ENCODE measurements at places on chromosomes 4 and X.

DNA sequence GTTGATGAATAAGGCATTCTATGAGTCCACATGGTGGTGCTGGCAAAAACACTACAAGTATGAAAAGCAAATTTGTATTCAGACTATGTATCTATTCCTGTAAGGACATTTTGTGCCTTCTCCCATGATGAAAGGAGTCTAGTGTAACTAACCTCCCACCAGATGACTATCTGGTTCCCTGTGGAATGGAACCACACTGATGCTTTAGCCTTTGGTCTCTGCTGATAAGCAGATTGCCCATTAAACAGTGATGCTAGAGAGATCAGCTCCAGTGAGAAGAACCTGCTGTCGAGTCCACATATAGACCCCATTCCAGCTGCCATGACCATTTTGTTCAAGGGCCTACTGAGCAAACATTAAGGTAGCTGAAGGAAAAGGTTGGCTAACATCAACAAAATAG is 10.5 kb upstream of the THOC2 start:
- no peak for DNase-seq

DNA sequence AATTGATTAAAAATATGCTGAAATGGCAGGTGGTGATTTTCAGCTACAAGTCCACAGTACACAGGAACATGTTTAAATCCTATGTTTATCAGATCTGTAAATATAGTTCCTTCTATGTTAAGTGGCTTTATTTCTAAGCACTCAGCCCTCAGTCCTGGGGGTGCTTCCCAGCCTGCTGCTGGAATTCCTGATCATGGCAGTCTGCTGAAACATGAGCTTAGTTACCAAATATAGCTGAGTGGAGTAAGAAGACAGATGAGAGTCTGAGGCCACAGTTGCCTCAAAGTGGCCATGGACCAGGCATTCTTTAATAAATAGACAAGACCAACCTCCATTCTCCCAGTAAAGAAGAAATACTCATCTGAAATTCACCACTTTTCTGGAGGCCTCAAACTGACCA is 17.1 kb upstream of the DDX60 start:
- no peak for DNase-seq

DNA sequence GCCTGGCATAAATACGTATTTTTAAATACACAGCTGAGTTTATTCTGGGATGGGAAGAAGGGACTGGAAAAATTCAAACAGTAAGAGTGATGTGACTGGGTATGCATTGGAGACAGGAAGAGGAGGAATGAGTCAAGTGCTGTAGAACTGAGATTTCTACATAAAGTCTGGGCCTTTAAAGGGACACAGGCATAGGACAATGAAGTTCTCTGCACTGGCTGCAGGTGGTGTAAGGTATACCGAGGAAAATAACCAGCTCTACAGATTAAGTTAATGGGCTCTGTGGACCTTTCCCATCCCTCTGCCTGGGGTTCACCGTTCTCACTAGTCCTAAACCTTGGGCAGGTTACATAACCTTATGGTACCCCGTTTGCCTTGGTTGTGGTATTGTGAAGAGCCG is 68.7 kb downstream of the DHX15 start:
- no peak for DNase-seq

- peak; percentile 12 for DNase-seq
Measured at GRCh38 chrX:132489578-132490419, 961 bp upstream of the MBNL3 start.

- no peak for DNase-seq
Measured at GRCh38 chr4:73133784-73134183, 64.3 kb upstream of the COX18 start.

- no peak for DNase-seq
Measured at GRCh38 chrX:23066588-23067281, 67.0 kb downstream of the DDX53 start.

DNA sequence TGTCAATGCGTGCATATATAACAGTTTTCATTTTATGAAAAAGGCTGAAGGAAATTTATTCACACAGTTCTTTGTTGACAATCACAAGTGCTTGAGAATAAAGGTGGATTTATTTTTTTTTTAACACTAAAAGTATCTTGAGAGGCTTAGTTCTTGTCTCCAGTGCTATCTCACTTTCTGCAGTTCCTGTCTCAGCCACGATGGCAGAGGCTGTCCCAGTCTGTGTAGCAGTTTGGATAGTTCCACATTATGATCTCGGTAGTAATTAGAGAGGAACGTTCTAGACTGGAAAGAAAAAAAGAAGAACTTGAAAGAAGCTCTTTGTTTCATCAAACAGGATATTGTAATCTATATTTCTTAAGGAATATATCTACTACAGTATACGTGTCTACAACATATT is 229.0 kb downstream of the UGT8 start:
- DNase-seq, result no peak

GRCh38 chr4:143017210-143017609 is 167.5 kb upstream of the USP38 start:
- no peak for DNase-seq

GRCh38 chrX:335758-336155 is 17.2 kb upstream of the GTPBP6 start:
- DNase-seq, result no peak

DNA sequence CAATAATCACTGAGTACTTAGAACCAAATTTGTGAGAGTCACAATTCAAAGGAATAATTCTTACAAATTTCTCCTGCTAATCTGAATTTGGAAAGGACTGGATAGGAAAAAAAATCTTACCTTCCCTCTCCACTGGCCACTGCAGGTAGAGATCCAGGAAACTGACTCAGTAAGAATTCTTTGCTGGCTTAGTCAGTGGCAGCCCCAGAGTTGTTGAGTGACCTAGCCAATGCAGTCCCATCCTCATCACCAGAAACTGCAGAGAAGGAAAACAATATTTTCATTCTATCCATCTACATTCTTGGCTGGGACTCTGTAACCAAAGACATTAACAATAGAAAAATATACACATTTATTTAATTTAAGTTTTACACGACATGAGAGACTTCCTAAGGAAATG is 572.0 kb downstream of the ADGRL3 start:
- no peak for DNase-seq

DNA sequence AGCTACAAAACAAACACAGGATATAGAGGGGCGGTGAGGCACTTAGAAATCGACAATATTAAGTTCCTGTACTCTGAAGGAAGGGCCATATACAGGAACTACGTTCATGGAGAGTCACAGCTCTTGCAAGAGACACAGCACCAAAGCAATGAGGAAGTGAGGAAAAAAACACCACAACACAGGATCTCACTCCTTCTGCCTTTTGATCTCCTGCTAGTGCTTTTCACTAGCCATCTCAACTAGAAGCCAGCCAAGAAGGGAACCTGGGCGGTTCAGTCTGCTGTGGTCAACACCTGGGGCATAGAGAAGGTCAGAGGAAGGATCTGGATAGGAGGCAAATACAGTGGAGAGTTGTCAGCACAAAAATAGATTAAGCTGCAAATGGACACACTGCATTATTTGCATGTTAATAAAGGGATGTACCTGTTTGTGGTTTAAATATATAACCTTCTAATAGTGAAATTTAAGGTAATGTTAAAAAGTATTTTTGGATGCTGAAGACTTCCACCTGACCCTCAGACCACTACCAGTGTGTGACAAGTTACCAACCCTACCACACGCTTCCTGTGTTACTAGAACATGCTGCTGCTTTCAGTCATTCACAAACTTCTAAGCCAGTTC is 104.6 kb downstream of the DTHD1 start:
- peak; percentile 51 for DNase-seq

All from KG1 (cell line).